Thyroid gland (tissue), 4 donors: ENCODE measurements at places on chromosomes 4 and X. TPM values are rescaled to one million over a fixed set of nuclear protein-coding genes. Genes with fewer than 3 reads are reported as not detected.

GRCh38 chr4:75142850-75143249 is 209.9 kb downstream of the PARM1 start:
- no peaks in the 10 kb centered on the region for H3K36me3 ChIP-seq
- H3K4me1 ChIP-seq = no peaks in the 10 kb centered on the region
- DNase-seq = no peak
- H3K4me3 ChIP-seq = no peak overlapping the region
- no peak overlapping the region for H3K27ac ChIP-seq

Gene FRG2
- total RNA-seq = not detected

Gene GIMD1
- not detected for total RNA-seq

DNA sequence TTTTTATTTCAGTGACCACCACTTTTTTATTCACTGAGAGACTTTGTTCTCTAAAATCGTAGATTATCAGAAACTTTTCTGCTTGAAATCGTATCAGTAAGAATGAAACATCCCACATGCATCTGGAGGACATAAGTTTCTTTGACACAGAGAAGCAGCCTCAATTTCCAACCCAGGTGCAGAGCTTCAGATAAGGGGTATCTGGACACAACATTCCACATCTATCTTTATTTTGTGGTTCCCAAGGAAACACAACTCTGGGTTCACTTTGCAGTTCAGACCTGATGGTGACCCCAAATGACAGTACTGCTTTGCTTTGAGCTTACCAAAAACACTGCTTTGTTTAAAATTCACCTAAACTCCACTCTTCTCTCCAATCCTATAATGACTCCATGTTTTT is 1.3 kb upstream of the CLCN5 start:
- H3K27ac ChIP-seq = no peak overlapping the region
- H3K36me3 ChIP-seq = no peaks in the 10 kb centered on the region
- H3K4me1 ChIP-seq = no peaks in the 10 kb centered on the region
- H3K27me3 ChIP-seq = no peaks in the 10 kb centered on the region
- no peak overlapping the region for H3K4me3 ChIP-seq

Gene GPC3
- 15.9 TPM for total RNA-seq

Gene SOX3
- 0.63 TPM for total RNA-seq

Gene GAB1
- 20.3 TPM for total RNA-seq

GRCh38 chrX:152117305-152117704 is 21.1 kb downstream of the MAGEA10 start:
- H3K27me3 ChIP-seq = no peaks in the 10 kb centered on the region
- no peak for DNase-seq
- H3K27ac ChIP-seq = no peak overlapping the region

DNA sequence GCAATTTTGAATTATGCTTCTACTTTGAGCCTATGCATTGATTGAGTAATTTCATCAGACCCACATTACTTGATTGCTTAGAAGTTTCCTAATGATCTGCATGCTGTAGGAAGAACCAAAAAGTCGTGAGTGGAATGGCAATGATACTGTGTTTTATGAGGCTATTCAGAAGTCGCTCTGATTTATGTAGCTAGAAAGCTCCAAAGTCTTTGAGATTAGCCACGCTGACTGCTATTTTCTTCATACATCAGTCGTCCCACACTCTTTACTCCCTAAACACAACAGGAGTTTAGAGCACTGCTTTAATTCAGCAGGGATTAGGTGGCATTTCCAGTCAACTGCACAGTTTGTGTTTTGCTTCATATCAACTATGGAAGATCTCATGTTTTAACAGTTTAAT is 4.1 kb downstream of the GRID2 start:
- no peaks in the 10 kb centered on the region for H3K36me3 ChIP-seq
- H3K27ac ChIP-seq = no peak overlapping the region
- peaks cover 25% of the 10 kb centered on the region for H3K4me1 ChIP-seq
- no peak overlapping the region for H3K4me3 ChIP-seq
- H3K27me3 ChIP-seq = peaks cover 9% of the 10 kb centered on the region
- no peak for DNase-seq

Gene CDS1
- total RNA-seq = 47.1 TPM

DNA sequence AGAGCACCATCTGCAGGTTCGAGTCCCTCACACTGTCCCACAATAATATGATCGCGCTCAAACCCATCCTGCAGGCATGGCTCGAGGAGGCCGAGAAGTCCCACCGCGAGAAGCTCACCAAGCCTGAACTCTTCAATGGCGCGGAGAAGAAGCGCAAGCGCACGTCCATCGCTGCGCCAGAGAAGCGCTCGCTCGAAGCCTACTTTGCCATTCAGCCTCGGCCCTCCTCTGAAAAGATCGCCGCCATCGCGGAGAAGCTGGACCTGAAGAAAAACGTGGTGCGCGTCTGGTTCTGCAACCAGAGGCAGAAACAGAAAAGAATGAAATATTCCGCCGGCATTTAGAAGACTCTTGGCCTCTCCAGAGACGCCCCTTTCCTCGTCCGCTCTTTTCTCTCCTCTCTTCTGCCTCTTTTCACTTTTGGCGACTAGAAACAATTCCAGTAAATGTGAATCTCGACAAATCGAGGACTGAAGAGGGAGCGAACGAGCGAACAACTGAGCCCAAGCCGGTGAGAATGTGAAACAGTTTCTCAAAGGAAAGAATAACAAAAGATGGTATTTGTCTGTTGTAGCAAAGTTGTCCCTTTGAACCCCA is 1.9 kb downstream of the POU4F2 start:
- DNase-seq = no peak
- peaks cover 22% of the 10 kb centered on the region for H3K27me3 ChIP-seq
- no peak overlapping the region for H3K4me3 ChIP-seq
- no peak overlapping the region for H3K27ac ChIP-seq
- no peaks in the 10 kb centered on the region for H3K36me3 ChIP-seq

DNA sequence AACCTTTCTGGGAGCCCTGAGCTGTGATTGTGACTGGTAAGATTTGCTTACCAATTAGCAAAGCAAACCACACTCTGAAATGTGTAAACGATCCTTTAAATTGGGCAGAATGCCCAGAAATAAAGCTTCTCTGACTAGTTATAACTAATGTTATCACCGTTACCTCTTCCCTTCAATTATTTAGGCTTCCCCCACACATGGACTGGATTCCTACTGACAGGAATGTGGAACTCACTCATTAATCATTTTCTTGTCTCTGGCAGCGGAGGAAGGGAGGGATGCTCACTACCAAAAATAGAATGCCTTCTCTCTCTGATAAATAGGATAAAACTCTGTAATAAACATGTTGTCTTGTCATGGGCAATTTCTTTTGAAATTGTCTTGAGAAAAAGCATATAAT is 25.3 kb upstream of the NWD2 start:
- H3K4me1 ChIP-seq = no peaks in the 10 kb centered on the region
- H3K36me3 ChIP-seq = no peaks in the 10 kb centered on the region
- H3K27ac ChIP-seq = no peak overlapping the region
- no peaks in the 10 kb centered on the region for H3K27me3 ChIP-seq

- no peaks in the 10 kb centered on the region for H3K4me1 ChIP-seq
- no peak overlapping the region for H3K4me3 ChIP-seq
- H3K27me3 ChIP-seq = no peaks in the 10 kb centered on the region
- H3K36me3 ChIP-seq = no peaks in the 10 kb centered on the region
Measured at GRCh38 chrX:130566028-130566683, 164.4 kb downstream of the RBMX2 start.

DNA sequence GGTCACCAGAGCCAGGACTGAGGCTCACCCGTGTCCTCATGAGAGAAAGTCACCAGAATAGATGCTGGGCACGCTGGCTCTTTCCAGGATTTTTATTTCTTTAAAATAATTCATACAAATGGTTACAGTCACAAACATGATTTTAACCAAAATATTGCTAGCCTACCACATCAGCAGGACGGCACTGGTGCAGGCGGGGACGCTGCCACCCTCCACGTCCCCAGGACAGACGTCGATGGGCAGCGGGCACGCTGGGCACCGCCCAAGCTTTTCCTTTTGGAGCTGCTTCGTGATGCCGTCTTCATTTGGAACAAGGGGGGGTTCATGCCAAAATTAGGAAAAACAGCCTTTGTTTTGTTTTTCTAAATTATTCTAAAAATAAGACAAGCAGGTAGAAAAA is 37.6 kb downstream of the CTBP1 start:
- H3K27me3 ChIP-seq = no peaks in the 10 kb centered on the region
- H3K36me3 ChIP-seq = peaks cover 30% of the 10 kb centered on the region
- no peak for DNase-seq
- peaks cover 61% of the 10 kb centered on the region for H3K4me1 ChIP-seq
- H3K4me3 ChIP-seq = no peak overlapping the region

DNA sequence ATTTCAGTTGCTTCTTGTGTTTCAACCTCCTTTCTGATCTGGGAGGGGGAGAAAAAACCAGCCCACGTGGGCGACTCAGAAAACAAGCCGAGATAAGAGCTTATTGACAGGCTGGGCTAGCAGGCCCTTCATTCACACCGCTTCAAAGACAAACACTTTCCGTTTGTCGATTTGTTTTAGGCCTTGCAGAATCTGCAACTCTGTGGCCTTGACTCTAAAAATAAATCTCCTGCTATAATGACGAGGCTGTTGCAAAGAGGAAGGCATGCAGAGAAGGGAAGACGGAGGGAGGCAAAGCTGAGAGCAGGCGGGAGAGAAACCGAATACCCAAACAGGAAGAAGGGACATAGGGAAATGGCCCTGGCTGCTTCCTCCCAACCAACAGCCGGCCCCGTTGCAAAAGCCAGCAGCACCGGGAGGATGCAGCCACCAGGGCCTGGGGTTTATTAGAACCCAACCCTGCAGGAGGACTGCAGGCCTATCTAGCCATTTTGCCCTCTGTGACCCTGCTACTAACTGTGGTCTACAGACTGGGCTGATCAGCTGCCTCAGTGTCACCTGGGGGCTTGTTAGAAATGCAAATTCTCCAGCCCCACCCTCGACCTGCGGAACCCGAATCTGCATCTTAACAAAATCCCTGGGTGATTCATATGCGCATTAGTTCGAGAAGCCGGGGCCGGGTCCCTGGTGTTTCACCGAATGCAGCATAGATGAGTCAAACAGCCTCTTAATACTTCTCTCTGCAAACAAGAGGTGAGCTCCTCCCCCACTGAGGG is 325.5 kb downstream of the BCOR start:
- DNase-seq = no peak
- peaks cover 3% of the 10 kb centered on the region for H3K4me1 ChIP-seq
- no peaks in the 10 kb centered on the region for H3K27me3 ChIP-seq
- H3K36me3 ChIP-seq = no peaks in the 10 kb centered on the region

GRCh38 chr4:139506774-139507173 is 49.2 kb downstream of the SETD7 start:
- no peak for DNase-seq
- H3K4me3 ChIP-seq = no peak overlapping the region
- no peaks in the 10 kb centered on the region for H3K27me3 ChIP-seq

Gene CLIC2
- 55.8 TPM for total RNA-seq

DNA sequence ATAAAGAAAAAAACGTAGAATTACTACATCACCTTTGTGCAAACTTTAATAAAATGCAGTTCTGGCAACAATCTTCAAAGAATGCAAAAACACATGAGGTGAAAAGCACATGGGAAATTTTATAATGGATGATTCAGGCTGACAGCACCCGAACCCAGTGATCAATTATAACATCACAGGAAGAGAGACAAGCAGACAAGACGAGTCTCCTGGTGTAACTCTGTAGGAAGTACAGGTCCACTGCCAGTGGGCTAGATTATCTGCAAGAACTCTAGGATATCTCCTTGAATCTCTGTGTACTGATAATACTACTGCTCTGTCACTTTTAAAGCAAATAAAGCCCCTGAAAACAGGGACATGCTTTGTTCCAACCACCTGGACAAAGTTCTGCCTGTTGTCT is 58.9 kb upstream of the NXF3 start:
- no peaks in the 10 kb centered on the region for H3K36me3 ChIP-seq
- no peaks in the 10 kb centered on the region for H3K27me3 ChIP-seq
- no peak overlapping the region for H3K4me3 ChIP-seq
- no peak overlapping the region for H3K27ac ChIP-seq

- no peaks in the 10 kb centered on the region for H3K4me1 ChIP-seq
- no peak overlapping the region for H3K27ac ChIP-seq
- no peaks in the 10 kb centered on the region for H3K36me3 ChIP-seq
- no peak for DNase-seq
Measured at GRCh38 chrX:84717343-84717742, 215.1 kb upstream of the HDX start.

GRCh38 chr4:21377046-21377445 is 571.5 kb downstream of the KCNIP4 start:
- no peak overlapping the region for H3K27ac ChIP-seq
- no peaks in the 10 kb centered on the region for H3K27me3 ChIP-seq
- H3K4me3 ChIP-seq = no peak overlapping the region
- no peaks in the 10 kb centered on the region for H3K4me1 ChIP-seq
- no peaks in the 10 kb centered on the region for H3K36me3 ChIP-seq

Gene NR3C2
- 51.6 TPM for total RNA-seq

GRCh38 chr4:47519239-47519883 is 34.3 kb downstream of the ATP10D start:
- H3K4me3 ChIP-seq = no peak overlapping the region
- peaks cover 12% of the 10 kb centered on the region for H3K36me3 ChIP-seq
- DNase-seq = no peak
- H3K27me3 ChIP-seq = no peaks in the 10 kb centered on the region

Gene NXF2
- not detected for total RNA-seq

DNA sequence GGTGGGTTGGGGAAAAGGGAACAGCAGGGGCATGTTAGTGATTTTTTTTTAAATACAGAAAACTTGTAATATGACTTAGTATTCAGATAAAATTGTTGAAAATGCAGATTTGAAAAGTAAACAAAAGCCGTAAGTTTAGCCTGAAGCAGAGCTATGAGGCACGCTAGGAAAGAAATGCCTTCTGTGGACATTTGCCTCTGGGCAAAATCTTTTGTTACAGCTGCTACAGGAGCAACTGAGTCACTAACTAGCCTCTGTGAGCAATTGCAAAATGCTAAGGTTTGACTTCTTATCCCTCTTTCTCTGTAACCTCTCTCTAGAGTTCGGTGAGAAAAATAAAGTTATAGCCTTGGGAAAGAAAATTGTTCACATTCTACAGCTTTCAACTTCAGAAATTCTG is 350.0 kb downstream of the SLC7A11 start:
- H3K27ac ChIP-seq = no peak overlapping the region
- no peaks in the 10 kb centered on the region for H3K36me3 ChIP-seq
- no peak for DNase-seq
- H3K4me3 ChIP-seq = no peak overlapping the region

GRCh38 chr4:152536545-152537182 is 772 bp upstream of the FBXW7 start:
- H3K4me3 ChIP-seq = peak overlapping the region; percentile 99
- H3K4me1 ChIP-seq = peaks cover 30% of the 10 kb centered on the region
- DNase-seq = no peak
- H3K27ac ChIP-seq = peak overlapping the region; percentile 88
- no peaks in the 10 kb centered on the region for H3K27me3 ChIP-seq

Gene C4orf54
- total RNA-seq = not detected

GRCh38 chrX:130831347-130831722 is 71.7 kb downstream of the ENOX2 start:
- DNase-seq = no peak
- no peaks in the 10 kb centered on the region for H3K4me1 ChIP-seq
- H3K27me3 ChIP-seq = no peaks in the 10 kb centered on the region
- no peaks in the 10 kb centered on the region for H3K36me3 ChIP-seq
- no peak overlapping the region for H3K27ac ChIP-seq
- H3K4me3 ChIP-seq = no peak overlapping the region

Gene NDUFB11
- 68.5 TPM for total RNA-seq
